ENCODE measurements at places on chromosomes 2 and 18. TPM values are rescaled to one million over a fixed set of nuclear protein-coding genes. Genes with fewer than 3 reads are reported as not detected.

DNA sequence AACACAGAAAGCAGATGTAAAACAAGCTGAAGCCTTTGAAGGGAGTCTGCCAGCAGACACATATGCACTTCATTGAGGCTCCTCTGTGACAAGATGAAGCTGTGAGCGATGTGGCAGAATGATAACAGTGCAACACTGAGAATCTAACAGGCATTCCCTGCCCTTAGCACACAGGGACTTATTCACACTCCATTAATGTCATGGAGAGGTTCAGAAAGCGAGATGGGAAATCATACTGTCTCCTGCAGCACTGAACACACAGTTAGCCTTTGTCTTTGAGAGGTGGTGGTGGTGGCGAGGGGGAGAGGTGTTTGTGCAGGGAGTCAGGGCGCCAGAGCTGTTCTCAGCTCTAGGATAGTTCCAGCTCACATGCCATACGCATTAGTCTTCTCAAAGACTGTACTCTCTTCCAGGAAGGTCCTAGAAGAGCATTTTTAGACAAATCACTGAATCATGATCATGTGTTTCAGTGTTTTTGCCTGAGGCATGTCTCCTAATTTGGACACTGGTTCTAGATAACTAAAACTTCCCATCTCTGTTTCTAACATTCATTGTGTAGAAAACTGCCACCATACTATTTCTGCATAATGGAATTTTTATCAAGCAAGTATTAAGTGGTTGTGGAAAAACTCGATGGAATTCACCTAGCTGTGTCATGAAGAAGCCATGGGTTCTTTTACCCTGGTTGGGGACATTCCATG lies 93.5 kb upstream of the ITGB6 start:
- H3K27ac ChIP-seq, result no peak overlapping the region
- peaks cover 9% of the 10 kb centered on the region for H3K4me1 ChIP-seq
- DNase-seq, result no peak
- no peaks in the 10 kb centered on the region for H3K36me3 ChIP-seq
- no peak overlapping the region for H3K4me3 ChIP-seq
- H3K27me3 ChIP-seq, result no peaks in the 10 kb centered on the region

- no peak overlapping the region for H3K27ac ChIP-seq
- no peaks in the 10 kb centered on the region for H3K4me1 ChIP-seq
- no peak overlapping the region for H3K4me3 ChIP-seq
- H3K27me3 ChIP-seq, result no peaks in the 10 kb centered on the region
Measured at GRCh38 chr2:102386867-102387541, 31.4 kb downstream of the IL18R1 start.

The SP9 gene
- 0.69 TPM for total RNA-seq

GRCh38 chr18:26741048-26741447 lies 124.5 kb downstream of the AQP4 start:
- H3K27me3 ChIP-seq, result peaks cover 3% of the 10 kb centered on the region
- no peaks in the 10 kb centered on the region for H3K36me3 ChIP-seq
- no peak overlapping the region for H3K27ac ChIP-seq
- no peak overlapping the region for H3K4me3 ChIP-seq
- DNase-seq, result no peak
- no peaks in the 10 kb centered on the region for H3K4me1 ChIP-seq

GRCh38 chr2:65228263-65228750 lies 676 bp downstream of the ACTR2 start:
- no peaks in the 10 kb centered on the region for H3K36me3 ChIP-seq
- H3K27me3 ChIP-seq, result no peaks in the 10 kb centered on the region
- peak overlapping the region; percentile 82 for H3K4me3 ChIP-seq
- H3K27ac ChIP-seq, result peak overlapping the region; percentile 95
- H3K4me1 ChIP-seq, result peaks cover 8% of the 10 kb centered on the region

The CHRNG gene
- total RNA-seq, result not detected

- H3K27me3 ChIP-seq, result no peaks in the 10 kb centered on the region
- H3K4me3 ChIP-seq, result no peak overlapping the region
- H3K36me3 ChIP-seq, result no peaks in the 10 kb centered on the region
- no peak overlapping the region for H3K27ac ChIP-seq
- DNase-seq, result no peak
Measured at GRCh38 chr2:203175371-203175770, 63.4 kb upstream of the CYP20A1 start.

The CRYGD gene
- not detected for total RNA-seq

- H3K4me3 ChIP-seq, result no peak overlapping the region
- no peaks in the 10 kb centered on the region for H3K27me3 ChIP-seq
- no peak for DNase-seq
- H3K4me1 ChIP-seq, result no peaks in the 10 kb centered on the region
Measured at GRCh38 chr2:233686928-233687327, 5.2 kb downstream of the UGT1A7 start.

The ANO7 gene
- 0.84 TPM for total RNA-seq

The GNAL gene
- total RNA-seq, result 4.6 TPM

The ACADL gene
- not detected for total RNA-seq

DNA sequence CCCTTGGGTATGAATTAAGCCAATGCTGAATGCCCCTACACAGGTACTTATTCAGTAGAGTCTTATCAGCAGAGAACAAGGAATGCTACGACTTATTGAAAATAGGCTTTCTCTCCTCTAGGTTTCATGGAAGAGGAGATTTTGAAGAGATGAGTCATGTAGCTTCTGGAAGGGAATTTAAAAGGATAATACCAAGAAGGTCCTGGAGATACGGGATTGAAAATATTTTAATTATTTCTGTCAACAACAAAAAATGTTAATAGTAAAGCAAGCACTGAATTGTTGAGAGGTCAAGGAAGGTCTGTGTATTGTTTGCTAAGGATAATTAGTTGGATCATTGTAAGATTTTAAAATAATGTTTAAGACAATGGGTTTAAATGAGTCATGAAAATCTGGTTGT lies 293.0 kb upstream of the SPHKAP start:
- H3K36me3 ChIP-seq, result no peaks in the 10 kb centered on the region
- H3K27ac ChIP-seq, result no peak overlapping the region
- H3K4me3 ChIP-seq, result no peak overlapping the region

DNA sequence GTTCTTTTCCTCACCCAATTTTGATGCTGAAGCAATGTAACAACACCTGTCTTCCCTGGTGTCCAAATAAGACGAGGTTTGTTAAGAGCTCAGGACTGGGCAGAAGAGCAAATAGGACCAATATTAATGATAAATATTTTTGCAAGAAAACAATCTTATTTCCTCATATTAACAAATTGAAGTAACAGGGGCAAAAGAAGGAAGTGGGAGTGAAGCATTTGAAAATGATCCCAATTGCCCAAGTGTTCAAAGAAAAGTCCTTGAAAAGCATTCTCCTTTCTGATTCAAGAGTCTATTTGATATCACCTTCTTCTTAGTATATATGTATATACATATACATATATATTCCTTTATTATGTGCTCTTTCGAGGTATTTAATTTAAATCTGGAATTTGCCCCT lies 418.8 kb downstream of the ARHGAP15 start:
- H3K4me3 ChIP-seq, result no peak overlapping the region
- H3K27ac ChIP-seq, result no peak overlapping the region
- no peak for DNase-seq
- no peaks in the 10 kb centered on the region for H3K36me3 ChIP-seq
- no peaks in the 10 kb centered on the region for H3K27me3 ChIP-seq

GRCh38 chr2:241898463-241899270 lies 29.1 kb downstream of the RTP5 start:
- H3K4me1 ChIP-seq, result peaks cover 7% of the 10 kb centered on the region
- DNase-seq, result no peak
- no peaks in the 10 kb centered on the region for H3K36me3 ChIP-seq
- no peak overlapping the region for H3K4me3 ChIP-seq
- H3K27ac ChIP-seq, result no peak overlapping the region
- no peaks in the 10 kb centered on the region for H3K27me3 ChIP-seq

The EFHD1 gene
- total RNA-seq, result 0.52 TPM

DNA sequence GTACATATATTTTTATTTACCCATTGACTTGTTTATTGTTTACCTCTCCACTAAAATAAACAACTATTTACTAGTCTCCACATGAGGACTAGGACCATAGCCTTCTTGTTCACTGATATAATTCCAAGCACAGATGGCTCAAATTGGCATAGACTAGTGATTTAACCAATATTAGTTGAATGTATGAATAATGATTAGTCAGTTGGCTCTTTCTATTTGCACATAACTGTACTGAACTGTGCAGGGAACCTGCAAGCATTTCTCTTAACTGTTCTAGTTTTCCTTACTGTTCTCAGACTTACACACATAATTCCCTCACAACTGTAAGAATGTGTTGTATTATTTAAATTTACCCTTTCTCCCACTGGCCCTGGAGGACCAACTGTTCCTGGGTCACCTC lies 91.9 kb downstream of the COL3A1 start:
- DNase-seq, result no peak
- no peaks in the 10 kb centered on the region for H3K27me3 ChIP-seq
- H3K4me1 ChIP-seq, result no peaks in the 10 kb centered on the region
- no peaks in the 10 kb centered on the region for H3K36me3 ChIP-seq
- H3K4me3 ChIP-seq, result no peak overlapping the region

DNA sequence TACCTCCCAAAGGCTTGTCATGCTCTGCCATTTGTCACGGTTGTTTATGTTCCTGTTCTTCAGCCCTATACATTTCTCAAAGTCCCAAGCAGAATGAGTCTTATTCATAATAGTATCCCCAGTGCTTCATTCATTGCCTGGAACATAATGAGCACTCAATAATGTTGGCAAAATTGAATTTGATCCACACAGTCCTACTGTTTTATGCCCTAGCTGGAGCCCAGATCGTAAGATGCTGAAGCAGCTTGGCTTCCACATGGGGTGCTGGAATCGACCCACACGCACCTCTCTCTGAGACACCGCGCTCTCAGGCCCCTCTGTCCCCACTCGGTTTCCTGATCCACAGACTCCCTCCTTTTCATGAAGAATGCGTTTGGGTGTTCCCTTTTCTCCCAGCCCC lies 245.5 kb downstream of the MYT1L start:
- 0 out of 2 replicates have a peak, but pooled peaks cover 4% of the 10 kb centered on the region for H3K27me3 ChIP-seq
- H3K36me3 ChIP-seq, result no peaks in the 10 kb centered on the region
- H3K4me3 ChIP-seq, result no peak overlapping the region
- H3K27ac ChIP-seq, result no peak overlapping the region

Data from HCT116 (cell line).